ENCODE measurements at places on chromosomes 11 and 22.

GRCh38 chr11:74647404-74647803, 55.0 kb downstream of the POLD3 start:
- DNase-seq = no peak

DNA sequence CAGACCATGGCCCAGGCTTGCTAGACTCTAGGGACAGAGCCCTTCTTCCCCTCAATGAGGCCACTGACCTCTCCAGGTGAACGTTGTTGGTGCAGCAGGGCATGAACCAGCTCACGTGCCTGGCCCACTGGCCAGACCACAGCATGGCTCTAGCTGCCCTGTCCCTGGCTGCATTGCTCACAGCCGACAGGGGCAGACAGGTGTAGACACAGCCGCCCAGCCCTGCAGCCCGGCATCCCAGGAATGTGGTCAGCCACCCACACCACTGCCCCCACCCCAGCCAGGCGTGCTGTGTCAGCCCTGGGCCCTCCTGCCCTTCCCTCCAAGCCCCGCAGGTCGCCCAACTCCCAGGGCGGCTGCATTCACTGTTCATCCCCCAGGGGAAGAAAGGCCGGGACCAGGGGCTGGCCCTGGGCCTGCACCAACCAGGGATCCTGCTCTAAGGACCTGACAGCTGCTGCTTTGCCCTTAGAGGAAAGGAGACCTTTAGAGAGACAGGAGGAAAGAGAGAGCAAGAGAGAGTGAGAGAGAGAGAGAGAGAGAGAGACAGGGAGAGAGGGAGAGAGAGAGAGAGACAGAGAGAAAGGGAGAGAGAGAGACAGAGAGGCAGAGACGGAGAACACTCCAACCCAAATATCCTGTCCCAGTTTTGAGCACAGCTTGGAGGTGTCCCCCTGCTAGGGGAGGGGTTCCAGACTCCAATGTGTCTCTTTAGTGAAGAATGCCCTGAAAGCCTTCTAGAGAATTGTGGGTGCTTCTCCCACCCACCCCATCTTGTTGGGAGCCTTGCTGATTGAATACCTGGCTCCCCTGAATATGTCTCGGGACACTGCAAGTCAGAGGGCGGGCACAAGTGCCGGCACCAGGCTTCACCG, 44.2 kb upstream of the LINC01488 start:
- DNase-seq = no peak

DNA sequence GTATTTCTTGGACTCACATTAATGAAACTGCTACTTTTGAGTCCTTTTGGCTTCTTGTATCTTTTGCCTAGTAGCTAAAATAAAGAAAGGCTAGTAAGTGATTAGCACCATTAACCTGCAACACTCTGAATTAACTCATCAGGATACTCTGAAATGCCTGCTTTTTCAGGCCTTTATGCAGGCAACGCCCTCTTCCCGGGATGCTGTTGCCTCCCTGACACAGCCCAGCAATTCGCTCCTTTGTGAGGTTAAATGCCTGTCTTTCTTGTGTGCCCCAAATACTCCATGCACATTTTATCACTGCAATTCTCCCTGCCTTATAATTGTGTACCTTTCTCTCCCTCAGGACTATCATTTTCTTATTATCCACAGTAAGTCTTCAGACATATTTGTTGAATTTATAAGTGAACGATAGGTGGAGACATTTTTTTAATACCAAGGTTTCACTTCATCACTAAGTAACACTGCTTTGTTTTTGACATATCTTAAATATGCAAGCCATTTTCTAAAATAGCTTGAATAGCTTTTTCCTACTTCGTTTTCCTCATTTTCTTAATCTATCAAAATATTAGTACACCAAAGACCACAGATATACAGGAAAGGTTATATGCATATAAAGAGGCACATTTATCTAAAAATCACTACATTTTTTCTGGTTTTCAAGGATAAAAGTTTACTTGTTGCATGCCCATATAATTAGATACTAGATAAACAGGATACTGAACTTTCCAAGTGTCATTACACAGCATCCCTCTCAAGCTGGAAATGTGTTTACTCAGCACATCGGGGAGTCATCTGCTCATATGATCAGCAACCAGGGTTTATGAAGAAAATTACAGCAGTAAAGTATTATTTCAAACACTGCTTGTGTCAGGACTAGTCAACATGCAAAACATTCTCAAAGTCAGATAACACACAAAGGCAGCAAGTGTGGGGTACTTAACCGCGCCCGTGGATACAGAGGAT, 48.5 kb upstream of the DDI1 start:
- DNase-seq = no peak

DNA sequence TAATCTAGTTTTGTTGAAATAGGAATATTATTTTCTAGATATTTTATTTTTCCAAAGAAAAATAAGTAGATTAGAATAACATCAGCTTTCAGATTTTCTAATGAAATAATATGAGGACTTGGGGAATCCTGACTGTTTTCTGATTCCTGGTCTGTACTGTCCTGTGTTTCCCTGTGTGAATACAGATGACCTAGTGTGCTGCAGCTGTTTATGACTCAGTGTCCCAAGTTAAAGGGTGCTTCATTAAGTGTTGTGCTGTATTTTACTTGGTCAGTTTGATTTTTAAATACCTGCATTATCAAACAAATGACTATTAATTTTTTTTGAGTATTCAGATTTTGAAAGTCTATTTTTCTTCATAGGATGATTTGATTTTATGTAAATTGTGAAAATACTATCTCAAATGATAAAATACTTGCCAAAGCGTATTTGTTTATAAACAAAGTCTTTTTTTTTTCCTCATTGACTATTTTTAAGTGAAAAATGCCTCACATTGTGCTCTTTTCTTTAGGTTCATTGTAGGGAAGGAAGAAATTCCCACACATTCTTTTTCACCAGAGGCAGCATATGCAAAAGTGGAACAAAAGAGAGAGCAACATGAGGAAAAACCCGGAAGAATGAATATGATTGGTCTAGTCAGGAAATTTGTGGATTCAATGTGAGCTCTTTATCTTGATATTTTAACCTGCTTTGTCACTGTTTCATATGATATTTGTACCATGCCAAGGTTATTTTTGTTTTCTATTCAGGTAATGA, 264.2 kb downstream of the TMEM135 start:
- no peak for DNase-seq

DNA sequence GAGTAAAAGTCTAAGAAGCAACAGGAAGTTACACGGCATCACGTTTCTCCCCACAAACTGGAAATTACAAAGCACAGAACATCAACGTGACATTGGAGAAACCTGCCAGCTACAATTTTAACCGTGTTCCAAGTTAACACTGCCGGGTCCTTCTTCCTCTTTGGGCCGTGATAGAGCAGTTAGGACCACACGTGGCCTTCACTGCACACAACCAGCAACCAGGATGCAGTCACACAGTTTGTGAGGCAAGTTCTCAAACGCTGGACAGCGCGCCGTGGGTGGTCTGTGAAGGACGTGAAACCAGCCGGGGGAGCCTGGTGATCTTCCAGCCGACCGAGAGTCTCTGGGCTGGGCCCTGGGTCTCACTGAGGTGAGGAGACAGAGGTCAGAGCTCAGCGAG, 14.6 kb downstream of the C11orf21 start:
- no peak for DNase-seq

GRCh38 chr11:70948855-70949531, 303.4 kb downstream of the SHANK2 start:
- DNase-seq = no peak
